Natural killer cell treated with Interleukin-12 subunit alpha and Interleukin-12 subunit beta and Interleukin-15 and Interleukin-18, amount 100 ng/mL, for 72 hours (primary cell): ENCODE measurements at places on chromosomes 7 and 10. TPM values are rescaled to one million over a fixed set of nuclear protein-coding genes. Genes with fewer than 3 reads are reported as not detected.
A peak's percentile ranks its signal among the peaks of the same experiment; 100 is the strongest.

GRCh38 chr7:90425376-90425775 is 22.1 kb downstream of the CLDN12 start:
- H3K4me1 ChIP-seq = no peaks in the 10 kb centered on the region
- no peaks in the 10 kb centered on the region for H3K36me3 ChIP-seq

GRCh38 chr10:529468-530230 is 159.8 kb downstream of the DIP2C start:
- no peak overlapping the region for H3K27ac ChIP-seq
- H3K27me3 ChIP-seq = peaks cover 15% of the 10 kb centered on the region
- no peaks in the 10 kb centered on the region for H3K36me3 ChIP-seq
- no peaks in the 10 kb centered on the region for H3K4me1 ChIP-seq

DNA sequence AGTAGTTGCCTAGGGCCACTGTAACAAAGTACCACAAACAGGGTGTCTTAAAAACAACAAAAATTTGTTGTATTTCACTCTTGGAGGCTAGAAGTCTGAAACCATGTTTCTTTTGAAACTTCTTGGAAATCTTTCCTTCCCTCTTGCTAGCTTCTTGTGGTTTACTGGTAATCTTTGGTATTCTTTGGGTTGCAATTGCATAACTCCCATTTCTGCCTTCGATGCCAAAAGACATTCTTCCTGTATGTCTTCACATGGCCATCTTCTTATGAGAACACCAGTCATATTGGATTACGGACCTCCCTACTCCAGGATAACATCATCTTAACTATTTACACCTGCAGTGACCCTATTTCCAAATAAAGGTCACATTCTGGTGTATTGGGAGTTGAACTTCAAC is 357.4 kb downstream of the PPP1R3A start:
- no peak for DNase-seq
- no peak overlapping the region for H3K27ac ChIP-seq
- H3K4me3 ChIP-seq = no peak overlapping the region
- no peaks in the 10 kb centered on the region for H3K27me3 ChIP-seq
- no peaks in the 10 kb centered on the region for H3K36me3 ChIP-seq
- no peaks in the 10 kb centered on the region for H3K4me1 ChIP-seq

GPR85 gene
- total RNA-seq = not detected

C7orf57 gene
- 0.57 TPM for total RNA-seq

- H3K27ac ChIP-seq = no peak overlapping the region
- H3K4me1 ChIP-seq = no peaks in the 10 kb centered on the region
- no peak overlapping the region for H3K4me3 ChIP-seq
- H3K36me3 ChIP-seq = peaks cover 5% of the 10 kb centered on the region
Observed at GRCh38 chr7:13717031-13717430, 272.4 kb downstream of the ETV1 start.

OR2A5 gene
- not detected for total RNA-seq

C1GALT1 gene
- 30.7 TPM for total RNA-seq

PAPOLB gene
- 0.10 TPM for total RNA-seq

DNA sequence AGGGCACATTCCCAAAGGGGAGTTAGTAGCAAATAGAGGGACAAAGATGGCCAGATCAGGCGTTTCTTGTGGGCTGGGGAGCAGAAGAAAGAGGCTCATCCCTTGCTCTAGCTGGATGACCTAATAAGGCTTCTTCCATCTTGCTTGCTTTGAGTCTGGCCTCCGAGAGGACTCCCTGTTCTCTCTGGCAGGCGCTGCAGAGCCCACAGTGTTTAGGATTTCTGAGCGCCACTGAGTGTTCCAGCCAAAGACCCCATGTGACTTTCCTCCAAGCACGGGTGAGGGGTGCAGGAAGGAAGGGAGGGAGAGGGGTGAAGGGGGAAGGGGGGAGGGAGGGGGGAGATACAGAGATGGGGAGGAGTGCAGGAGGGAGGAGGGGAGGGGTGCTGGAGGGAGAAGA is 203.8 kb upstream of the SVIL start:
- no peak for DNase-seq
- no peaks in the 10 kb centered on the region for H3K4me1 ChIP-seq
- H3K27me3 ChIP-seq = peaks cover 7% of the 10 kb centered on the region
- H3K27ac ChIP-seq = no peak overlapping the region

OR2A1 gene
- not detected for total RNA-seq

DNA sequence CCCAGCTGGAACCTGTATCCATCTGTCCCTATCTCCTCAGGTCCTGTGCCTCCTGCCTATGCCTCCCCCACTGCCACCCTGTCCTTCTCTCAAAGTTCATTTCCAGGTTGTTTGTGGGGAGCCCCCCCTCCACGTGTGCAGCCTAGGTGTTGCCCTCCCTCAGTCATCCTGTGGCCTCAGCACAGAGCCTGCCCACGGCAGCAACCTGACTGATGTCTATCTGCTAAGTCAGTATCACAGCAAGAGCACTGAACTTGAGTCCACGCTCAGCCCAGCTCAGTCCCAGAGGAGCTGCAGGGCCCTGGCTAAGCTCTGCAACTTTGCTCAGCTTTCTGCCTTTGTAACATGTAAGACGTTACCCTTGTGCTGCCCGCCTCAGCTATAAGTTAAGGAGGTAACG is 28.7 kb downstream of the FAM53B start:
- H3K27ac ChIP-seq = peak overlapping the region; percentile 57
- H3K4me1 ChIP-seq = peaks cover 60% of the 10 kb centered on the region
- H3K4me3 ChIP-seq = no peak overlapping the region
- no peaks in the 10 kb centered on the region for H3K36me3 ChIP-seq
- no peak for DNase-seq

IFIT2 gene
- total RNA-seq = 1.5 TPM

- H3K27me3 ChIP-seq = no peaks in the 10 kb centered on the region
- no peak for DNase-seq
- no peak overlapping the region for H3K4me3 ChIP-seq
- H3K27ac ChIP-seq = peak overlapping the region; percentile 58
- H3K4me1 ChIP-seq = peaks cover 23% of the 10 kb centered on the region
- H3K36me3 ChIP-seq = peaks cover 11% of the 10 kb centered on the region
Observed at GRCh38 chr7:44971902-44972441, 6.8 kb downstream of the MYO1G start.

DNA sequence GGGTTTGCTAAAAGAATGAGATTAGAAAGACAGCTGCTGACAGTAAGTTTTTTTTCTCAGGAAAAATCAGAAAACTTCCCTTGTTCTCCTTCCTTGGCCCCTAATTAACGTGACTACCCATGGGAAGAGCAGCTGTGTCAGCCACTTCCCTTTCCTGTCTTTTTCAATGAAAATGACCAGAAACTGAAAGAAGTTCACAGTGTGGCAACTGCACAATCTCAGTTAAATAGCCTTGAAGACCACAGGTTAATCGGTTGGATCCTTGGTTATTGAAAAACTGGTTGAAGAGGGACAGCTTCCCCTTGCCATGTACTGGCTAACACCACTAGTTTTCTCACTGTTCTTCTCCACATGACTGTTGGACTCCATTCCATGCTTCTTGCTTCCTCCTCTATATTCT is 148.8 kb upstream of the AGR3 start:
- peak overlapping the region; percentile 61 for H3K4me3 ChIP-seq
- peaks cover 4% of the 10 kb centered on the region for H3K36me3 ChIP-seq
- DNase-seq = no peak

- H3K27me3 ChIP-seq = no peaks in the 10 kb centered on the region
- peaks cover 7% of the 10 kb centered on the region for H3K4me1 ChIP-seq
- H3K27ac ChIP-seq = no peak overlapping the region
- no peak for DNase-seq
- peaks cover 19% of the 10 kb centered on the region for H3K36me3 ChIP-seq
Observed at GRCh38 chr10:72096115-72097000, 8.0 kb upstream of the SPOCK2 start.

- H3K4me1 ChIP-seq = peaks cover 7% of the 10 kb centered on the region
- H3K27ac ChIP-seq = no peak overlapping the region
- H3K36me3 ChIP-seq = peaks cover 11% of the 10 kb centered on the region
- H3K4me3 ChIP-seq = no peak overlapping the region
Observed at GRCh38 chr10:50375051-50375452, 123.7 kb upstream of the ASAH2 start.

DNA sequence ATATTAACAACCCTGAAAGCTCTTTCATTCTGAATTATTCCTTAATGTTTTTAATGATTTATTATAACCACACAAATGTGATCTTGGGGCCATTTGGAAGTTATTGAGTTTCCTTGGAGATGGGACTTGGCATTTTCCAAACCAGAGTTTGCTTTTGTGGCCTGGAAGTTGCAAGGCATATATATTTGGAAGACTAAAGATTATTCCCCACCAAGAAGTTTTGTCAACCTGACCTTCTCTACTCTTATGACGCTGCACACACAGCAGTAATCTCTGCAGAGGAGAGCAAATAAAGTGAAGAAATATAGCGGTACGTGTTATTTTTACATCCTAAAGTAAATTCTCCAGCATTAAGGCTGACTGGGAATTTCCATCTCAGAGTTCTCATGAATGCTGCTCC is 397.0 kb downstream of the LRMDA start:
- no peak overlapping the region for H3K4me3 ChIP-seq
- DNase-seq = no peak
- no peaks in the 10 kb centered on the region for H3K36me3 ChIP-seq
- peaks cover 9% of the 10 kb centered on the region for H3K27me3 ChIP-seq
- H3K4me1 ChIP-seq = no peaks in the 10 kb centered on the region
- H3K27ac ChIP-seq = no peak overlapping the region

PILRA gene
- total RNA-seq = 3.7 TPM

DNA sequence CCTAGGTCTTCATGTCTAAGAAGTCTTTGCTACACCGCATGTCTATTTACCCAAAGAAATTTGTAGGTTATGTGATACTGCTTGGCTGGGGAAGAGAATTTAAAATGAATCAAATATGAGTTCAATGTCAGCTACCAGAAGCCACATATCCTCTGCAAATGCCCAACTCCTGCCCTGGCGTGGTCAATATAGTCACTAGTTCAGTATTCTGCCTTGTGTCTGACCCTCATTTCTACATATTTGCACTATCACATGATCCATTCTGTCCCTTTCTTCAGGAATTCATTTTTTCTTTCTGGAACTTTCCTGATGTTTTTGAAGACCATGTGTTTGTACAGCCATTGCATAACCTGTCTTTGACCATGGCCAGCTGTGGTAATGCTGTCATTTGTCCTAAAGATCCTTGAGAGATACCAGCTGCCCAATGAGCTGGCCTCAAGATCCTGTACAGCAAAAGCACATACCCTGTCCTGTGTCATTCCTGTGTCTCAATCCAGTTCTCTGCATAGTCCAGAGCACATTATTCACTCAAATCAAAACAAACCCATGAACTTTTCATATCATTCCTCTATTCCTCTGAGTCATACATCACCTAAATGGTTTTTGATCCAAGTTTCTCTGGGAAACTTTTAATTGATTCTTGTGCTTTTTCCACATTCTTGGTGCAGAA is 524.5 kb downstream of the PARD3 start:
- no peak overlapping the region for H3K27ac ChIP-seq
- no peaks in the 10 kb centered on the region for H3K36me3 ChIP-seq
- no peak overlapping the region for H3K4me3 ChIP-seq
- no peak for DNase-seq
- H3K27me3 ChIP-seq = peaks cover 33% of the 10 kb centered on the region
- H3K4me1 ChIP-seq = no peaks in the 10 kb centered on the region

- peak; percentile 34 for DNase-seq
- H3K36me3 ChIP-seq = no peaks in the 10 kb centered on the region
Observed at GRCh38 chr10:48525113-48525512, 79.8 kb downstream of the ARHGAP22 start.

GOT1 gene
- total RNA-seq = 44.4 TPM

CALML5 gene
- not detected for total RNA-seq

GRCh38 chr7:108697254-108697653 is 127.6 kb downstream of the DNAJB9 start:
- H3K27me3 ChIP-seq = no peaks in the 10 kb centered on the region
- no peak overlapping the region for H3K27ac ChIP-seq
- no peaks in the 10 kb centered on the region for H3K4me1 ChIP-seq
- no peak for DNase-seq
- no peak overlapping the region for H3K4me3 ChIP-seq

DNA sequence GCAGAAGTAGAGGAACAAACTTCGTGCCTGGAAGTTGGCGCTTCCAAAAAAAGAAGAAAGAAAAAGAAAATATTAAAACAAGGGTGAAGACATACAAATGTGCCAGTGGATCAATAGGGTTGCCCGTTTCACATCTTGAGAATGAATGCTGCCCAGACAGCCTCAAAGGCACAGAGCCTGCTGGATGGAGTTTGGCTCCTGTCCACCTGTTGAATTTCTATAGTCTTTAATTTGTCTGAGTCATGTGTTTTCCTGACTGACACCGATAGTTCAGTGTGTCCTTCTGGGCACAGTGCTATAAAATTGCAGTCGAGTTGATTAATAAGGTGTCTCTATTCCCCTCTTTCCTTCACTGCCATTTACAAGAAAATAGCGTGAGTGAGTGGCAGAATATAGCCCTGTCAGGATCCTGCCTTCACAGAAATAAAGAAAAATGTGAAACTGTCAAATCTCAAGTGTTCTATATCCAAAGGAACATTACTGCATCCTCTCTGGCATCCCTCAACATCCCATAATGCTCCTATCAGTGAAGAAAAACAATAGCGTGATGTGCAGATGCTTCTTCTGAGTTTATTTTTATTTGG is 471.3 kb upstream of the AUTS2 start:
- H3K27me3 ChIP-seq = peaks cover 13% of the 10 kb centered on the region
- H3K27ac ChIP-seq = no peak overlapping the region
- no peaks in the 10 kb centered on the region for H3K36me3 ChIP-seq
- no peak for DNase-seq

DNA sequence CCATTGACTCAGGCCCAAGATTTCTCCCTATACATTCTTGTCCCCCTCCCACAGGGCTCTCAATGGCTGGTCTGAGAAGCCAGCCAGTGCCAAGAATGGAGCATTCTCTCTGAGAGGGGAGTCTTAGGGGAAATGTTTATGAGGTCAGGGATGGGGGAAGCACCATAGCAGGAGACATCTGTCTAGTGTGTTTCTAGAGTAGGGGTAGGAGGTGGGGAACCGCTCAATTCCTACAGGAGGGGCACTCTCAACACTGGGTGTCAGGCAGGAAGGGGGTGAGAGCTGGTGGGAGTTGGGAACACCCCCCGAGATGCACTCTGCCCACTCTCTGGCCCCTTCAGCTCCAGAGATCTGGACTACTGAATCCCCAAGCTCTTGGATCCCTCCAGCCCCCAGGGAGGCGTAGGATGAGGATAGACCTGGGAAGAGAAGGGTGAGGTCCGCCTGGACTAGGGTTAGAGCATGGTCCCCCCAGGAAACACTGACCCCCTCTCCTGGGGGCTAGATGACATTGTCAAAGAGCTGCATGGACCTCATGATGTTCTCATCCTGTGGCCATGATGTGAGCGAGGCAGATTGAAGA is 8.7 kb upstream of the OGA start:
- no peaks in the 10 kb centered on the region for H3K27me3 ChIP-seq
- H3K4me1 ChIP-seq = peaks cover 23% of the 10 kb centered on the region
- H3K27ac ChIP-seq = no peak overlapping the region

GPR26 gene
- not detected for total RNA-seq

DNA sequence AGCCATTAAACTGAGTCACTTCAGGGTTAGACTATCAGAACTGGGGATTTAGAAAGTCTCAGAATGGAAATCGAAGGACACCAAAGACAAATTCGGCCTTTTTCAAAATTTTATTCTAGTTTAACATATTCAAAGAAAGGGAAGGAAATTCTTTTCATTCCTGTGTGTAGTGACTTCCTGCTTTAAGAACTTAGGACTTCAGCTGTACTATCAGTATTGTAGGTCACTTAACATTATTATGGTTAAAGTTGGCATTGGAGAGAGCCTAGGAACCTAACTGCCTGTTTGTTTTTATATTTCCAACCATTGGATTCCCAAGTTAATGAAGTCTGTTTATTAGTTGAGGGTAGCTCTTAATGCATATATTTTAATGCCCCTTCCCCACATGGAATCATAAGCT is 63.7 kb downstream of the PTEN start:
- H3K4me1 ChIP-seq = peaks cover 79% of the 10 kb centered on the region
- peaks cover 10% of the 10 kb centered on the region for H3K36me3 ChIP-seq
- no peak overlapping the region for H3K27ac ChIP-seq
- no peaks in the 10 kb centered on the region for H3K27me3 ChIP-seq
- no peak for DNase-seq

GNAT3 gene
- not detected for total RNA-seq

KIAA1549 gene
- 0.21 TPM for total RNA-seq

PDGFA gene
- 5.0 TPM for total RNA-seq

KLF14 gene
- total RNA-seq = not detected

IDE gene
- 52.8 TPM for total RNA-seq
